ENCODE measurements at places on chromosomes 7 and 10.

DNA sequence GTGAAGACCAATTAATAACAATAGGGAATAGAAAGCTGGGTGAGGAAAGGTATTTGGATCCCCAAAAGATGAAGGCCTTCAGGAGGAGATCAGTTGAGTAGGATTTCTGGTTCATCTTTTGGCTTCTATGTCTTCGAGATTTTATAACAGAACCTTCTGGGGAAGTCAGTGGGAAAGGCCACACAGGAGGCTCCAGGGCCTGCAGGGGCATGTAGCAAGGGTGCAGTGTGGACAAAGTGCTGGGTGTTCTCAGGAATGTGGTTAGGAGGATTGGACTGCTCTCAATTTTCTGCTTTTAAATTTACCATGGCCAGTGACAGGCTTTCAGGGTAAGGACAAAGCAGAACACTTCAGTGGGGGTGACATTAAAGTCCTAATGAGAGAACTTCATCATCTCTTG, 378.0 kb downstream of the CCSER2 start:
- DNase-seq: no peak

DNA sequence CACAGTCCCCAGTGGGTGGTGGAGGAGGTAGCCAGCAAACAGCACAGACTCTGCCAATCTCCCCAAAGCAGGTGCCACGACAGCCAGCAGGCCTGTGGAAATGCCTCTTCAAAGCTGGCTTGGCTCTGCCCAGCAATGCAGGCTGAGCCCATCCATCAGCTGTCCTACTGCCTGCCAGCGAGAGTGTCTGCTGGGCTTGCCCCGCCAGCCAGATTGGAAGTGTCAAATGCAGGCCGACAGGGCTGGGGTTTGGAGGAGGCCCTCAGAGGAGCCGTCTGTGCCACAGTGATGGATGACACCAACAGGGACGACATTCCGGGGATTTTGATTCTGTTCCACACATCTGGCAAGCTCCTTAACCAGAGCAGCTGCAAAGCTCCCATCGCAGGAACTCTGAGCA, 16.7 kb downstream of the HABP2 start:
- DNase-seq: no peak

DNA sequence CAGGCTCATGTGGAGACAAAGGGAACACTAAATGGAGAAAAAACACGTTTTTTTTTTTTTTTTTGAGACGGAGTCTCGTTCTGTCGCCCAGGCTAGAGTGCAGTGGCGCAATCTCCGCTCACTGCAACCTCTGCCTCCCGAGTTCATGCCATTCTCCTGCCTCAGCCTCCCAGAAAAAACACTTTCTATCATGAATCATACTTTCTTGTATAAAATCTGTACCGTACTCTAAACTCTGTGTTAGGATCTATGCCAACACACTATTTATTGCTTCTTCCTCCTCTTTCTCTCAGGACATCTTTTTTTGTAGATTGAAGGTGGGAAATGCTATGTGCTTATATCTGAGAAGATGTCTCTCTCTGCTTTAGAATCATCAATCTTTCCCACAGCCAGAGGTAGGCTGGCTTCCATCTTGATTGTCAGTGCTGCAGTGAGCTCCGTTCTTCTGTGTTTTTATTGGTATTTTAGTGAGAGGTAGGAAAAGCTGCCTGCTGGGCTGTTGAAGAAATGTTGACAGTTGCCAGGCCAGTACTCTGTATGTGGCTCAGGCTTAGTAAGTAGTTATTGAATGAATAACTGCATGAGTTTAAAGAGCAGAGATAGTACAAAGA, 101.1 kb downstream of the GPR85 start:
- no peak for DNase-seq

GRCh38 chr10:62076891-62077290, 175.4 kb downstream of the ARID5B start:
- no peak for DNase-seq

DNA sequence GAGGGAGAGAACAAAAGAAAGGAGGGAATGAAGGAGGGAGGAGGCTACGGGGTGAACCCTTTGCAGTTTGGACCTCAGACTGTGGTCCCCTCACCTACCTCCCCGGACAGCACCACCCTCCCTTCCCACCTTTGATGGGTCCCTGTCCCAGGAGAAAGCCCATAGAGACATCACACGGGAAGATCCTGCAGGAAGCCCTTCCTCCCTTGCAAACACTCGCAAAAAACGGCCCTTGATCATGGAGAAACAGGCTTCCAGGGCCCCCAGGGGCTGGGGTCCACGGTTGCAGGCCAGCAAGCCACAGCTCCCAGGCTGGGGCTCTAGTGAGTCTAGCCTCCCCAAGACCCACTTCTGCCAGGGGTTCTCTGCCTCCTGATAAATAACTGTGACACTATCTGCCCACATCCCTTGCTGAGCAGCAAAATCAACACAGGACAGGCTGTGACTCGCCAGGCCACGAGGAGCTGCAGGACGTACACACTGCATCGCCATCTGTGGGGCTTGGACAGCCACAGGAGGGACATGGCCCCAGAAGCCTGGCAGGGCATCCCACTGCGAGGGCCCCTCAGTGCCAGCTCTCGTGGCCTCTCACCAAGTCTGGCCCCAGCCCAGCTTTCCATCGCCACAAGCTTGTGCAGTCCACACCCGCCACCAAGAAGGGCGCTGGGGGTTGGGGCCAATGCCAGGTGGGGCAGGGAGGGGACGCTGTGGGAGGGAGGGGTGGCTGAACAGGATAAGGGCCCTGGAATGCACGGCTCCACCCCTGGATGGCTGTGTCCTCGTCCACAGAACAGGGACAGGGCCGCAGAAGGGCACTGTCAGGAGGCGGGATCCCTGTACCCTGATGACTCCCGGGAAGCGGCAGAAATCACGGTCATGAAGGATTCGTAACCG, 34.2 kb downstream of the PDGFA start:
- DNase-seq: no peak

GRCh38 chr10:63920926-63921325, 399.7 kb downstream of the REEP3 start:
- no peak for DNase-seq

DNA sequence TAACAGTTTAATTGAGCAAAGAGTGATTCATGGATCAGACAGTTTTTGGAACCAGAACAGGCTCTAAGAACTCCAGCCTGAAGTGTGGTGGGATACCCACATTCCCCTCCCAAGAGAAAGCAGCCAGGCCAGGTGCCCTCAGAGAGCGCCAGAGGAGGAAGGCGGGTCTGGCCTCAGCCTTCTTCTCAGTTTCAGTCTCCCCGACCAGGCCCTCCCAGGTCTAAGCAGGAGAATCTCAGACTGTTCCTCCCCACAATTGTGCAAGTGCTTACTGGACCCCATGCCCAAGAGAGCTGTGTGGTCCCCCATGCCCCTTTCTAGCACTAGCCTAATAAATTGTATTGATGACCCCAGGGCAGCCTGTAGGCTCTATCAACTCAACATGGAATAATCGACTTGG, 25.6 kb downstream of the PPIF start:
- DNase-seq: no peak

- no peak for DNase-seq
Measured at GRCh38 chr7:134034652-134035051, 92.5 kb upstream of the LRGUK start.

- DNase-seq: no peak
Measured at GRCh38 chr7:127654404-127655394, 2.7 kb downstream of the SND1 start.

DNA sequence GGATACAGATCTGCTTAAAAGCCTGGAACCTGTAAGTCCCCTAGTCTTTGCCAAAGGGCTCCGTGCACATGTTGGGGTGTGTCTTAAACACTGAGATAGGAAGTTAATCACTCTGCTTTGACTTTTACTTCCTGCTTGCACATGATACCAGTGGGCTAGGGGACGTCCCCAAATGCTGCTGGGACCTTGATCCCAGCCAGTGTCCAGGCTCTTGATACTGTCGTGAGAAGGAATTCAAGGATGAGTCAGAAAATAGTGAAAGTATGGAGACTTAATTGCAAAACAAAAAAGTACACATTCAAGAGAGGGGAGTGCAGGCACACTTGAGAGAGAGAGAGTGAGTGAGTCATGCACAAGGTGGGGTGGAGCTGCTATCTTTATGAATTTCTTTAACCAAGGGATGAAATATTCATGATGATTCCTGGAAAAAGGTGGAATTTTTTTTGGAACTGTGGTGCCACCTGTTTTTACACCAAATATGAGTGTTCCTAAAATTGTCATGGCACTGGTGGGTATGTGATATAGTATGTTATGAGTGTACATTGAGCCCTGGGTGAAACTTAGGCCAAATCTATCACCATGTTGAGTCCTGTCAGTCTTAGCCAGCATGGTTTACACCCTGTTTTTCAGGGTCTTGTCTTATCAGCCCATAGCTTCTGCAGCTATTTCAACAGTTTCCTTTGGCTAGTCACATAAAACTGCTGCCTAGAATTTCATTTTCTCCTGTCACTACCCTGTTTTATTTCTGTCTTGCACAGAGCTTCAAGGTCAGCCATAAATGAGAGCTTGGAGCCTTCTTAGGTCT, 88.3 kb upstream of the CYP26C1 start:
- no peak for DNase-seq

GRCh38 chr10:127044186-127044585, 139.0 kb downstream of the DOCK1 start:
- DNase-seq: no peak

DNA sequence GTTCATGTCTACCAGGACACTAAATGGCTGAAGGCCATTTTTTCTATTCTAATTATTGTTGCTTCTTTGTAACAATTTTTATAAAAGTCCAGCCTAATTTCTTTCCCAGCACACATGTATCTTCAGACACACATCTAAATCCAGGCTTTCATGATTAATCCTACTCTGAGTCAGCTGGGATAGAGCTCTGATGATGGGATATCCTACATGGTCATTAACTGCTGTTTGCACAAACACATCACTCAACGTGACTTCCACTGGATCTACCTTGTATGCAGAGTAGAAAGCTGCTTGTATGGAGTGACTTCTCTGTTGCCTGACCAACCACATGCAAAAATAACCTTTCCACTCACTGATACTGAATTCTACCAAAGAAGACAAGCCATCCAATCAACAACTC, 260.9 kb downstream of the AHR start:
- no peak for DNase-seq

DNA sequence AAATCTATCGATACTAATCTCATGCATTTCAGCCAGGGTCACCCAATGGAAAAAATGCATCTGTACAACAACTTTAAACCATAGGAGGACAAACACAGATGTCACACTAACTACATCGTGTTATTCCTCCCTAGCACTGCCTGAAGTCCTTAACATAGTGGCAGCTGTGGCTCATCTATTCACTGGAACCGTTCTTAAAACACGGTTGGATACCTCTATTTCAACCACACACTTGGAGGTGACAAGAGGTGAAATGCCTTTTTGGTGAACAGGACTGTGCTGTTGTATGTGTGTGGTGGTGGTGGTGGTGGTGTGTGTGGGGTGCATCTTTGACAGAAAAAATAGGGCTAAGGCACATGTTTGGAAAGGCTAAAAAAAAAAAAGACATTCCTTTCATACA, 93.1 kb downstream of the NRP1 start:
- DNase-seq: no peak

- peak; percentile 58 for DNase-seq
Measured at GRCh38 chr10:49611816-49612512, 1.9 kb downstream of the SLC18A3 start.

GRCh38 chr7:109751241-109751640, 1181.6 kb downstream of the DNAJB9 start:
- no peak for DNase-seq

DNA sequence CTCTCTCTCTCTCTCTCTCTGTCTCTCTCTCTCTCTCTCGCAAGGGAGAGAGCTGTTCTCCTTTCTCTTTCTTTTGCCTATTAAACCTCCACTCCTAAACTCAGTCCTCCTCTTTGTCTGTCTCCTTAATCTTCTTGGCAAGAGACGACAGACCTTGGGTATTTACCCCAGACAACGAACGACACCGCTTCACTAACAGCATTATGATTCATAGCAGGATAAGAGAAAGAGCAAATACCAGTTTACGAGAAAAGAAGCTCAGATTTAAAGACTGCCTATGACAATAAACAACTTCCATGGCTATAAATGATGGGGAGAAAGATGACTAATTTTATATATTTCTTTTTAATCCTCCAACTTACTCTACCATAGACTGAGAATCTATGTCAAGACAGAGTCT, 1396.5 kb upstream of the CELF2 start:
- no peak for DNase-seq

All from H1 (cell line).